ENCODE measurements at places on chromosomes 5 and 9.

GRCh38 chr5:139495638-139496435 is 13.3 kb upstream of the STING1 start:
- peak; percentile 61 for DNase-seq

GRCh38 chr5:127666043-127666716 is 17.3 kb downstream of the CTXN3 start:
- no peak for DNase-seq

DNA sequence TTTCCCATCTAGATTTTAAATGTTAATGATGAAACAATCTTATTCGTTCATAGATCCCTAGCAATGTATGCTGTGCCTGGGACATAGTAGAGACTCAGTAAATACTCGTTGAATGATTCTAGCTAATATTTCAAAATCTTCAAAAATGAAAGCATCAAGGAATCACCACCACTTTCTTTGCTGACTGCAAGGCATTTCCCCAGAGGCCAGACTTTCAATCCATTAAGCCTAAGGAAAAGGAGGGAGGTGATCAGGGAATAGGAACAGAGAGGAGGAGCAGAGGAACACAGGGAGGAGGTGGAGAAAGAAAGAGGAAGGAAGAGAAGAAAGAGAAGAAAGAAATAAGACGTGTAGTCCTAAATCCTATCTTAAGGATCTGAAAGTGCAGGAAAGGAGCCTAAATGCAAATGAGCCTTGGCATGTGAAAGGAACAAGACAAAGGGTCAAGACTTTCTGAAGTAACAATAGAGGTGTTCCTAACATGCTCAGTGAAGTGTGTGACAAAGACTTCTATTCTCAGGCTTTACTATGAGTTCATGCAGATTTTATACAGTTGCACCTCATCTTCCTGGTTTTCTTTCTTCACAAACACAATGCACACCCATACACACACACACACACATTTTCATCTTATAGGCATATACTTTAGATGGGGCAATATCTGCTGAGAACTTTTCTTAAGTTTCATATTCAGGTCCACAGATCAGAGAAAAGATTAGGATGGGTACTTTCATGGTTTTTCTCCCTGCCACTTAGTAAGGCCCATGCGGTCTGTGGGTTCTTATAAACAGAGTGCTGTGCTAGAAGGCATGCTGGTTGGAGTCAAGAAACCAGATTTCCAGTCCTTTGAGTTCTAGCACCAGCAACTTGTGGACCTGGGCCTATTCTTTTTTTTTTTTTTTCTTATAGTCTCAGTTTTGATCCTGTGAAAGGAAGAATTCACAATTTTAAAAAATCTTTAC is 512.2 kb upstream of the TNC start:
- DNase-seq: no peak

DNA sequence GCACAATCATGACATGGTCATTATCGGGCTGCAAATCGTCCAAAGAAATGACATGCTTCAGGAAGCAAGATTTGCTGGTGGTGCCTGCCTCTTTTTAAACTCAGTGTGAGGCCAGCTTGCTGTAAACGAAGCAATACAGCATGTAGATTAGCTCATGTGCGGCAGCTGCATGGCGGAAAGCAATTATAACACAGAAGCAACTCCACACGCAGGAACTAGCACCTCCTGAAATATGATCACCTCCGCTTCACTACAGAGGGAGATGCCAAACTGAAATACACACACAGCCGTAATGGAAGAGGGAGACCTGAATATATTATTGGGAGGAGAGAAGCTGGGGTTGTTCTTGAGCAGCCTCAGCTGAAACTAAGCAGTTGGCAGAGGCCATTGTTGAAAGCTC is 312.5 kb downstream of the PSAT1 start:
- no peak for DNase-seq

DNA sequence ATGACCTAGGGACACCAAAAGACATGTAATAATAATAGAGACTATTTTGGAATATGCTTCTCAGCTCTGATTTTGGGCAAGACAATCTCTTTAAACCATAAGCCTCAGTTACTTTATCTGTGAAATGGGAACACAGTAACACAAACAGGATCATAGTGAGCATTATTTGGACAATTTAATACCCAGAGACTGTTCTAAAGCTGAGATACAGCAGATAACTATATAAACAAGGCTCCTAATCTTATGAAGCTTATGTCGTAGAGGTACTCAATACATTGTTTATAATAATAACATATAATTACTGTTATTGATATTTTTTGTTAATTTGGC is 250.8 kb downstream of the SEC61B start:
- DNase-seq: no peak

- no peak for DNase-seq
These were observed 136.7 kb downstream of the EDIL3 start for GRCh38 chr5:84248013-84248412.

DNA sequence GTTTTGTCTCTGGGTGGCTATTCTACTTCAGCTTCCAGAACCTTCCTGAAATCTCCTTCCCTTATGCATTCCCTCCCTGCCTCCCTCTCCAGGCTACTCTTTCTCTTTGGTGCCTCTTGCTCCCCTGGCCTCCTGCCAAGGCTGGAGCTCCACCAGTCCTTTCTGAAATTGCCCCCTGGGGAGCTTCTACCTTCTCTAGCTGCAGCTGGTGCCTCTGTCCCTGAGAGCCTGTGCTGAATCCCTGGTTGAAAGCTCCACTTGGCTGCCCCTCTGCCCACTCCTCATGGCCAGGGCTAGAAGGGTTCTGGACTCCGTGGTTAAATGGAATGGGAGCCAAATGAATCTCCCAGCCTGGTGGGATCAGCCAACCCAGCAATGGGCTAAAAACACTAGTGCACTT is 80.1 kb downstream of the COL15A1 start:
- no peak for DNase-seq

All from RWPE1 (cell line).